ENCODE measurements at places on chromosomes 4 and X. TPM values are rescaled to one million over a fixed set of nuclear protein-coding genes. Genes with fewer than 3 reads are reported as not detected.

Gene GAB3
- 12.0 TPM for total RNA-seq

Gene TKTL2
- not detected for total RNA-seq

Gene RAB39B
- total RNA-seq, result 13.6 TPM

Gene GAGE13
- total RNA-seq, result not detected

Gene AR
- 0.45 TPM for total RNA-seq

DNA sequence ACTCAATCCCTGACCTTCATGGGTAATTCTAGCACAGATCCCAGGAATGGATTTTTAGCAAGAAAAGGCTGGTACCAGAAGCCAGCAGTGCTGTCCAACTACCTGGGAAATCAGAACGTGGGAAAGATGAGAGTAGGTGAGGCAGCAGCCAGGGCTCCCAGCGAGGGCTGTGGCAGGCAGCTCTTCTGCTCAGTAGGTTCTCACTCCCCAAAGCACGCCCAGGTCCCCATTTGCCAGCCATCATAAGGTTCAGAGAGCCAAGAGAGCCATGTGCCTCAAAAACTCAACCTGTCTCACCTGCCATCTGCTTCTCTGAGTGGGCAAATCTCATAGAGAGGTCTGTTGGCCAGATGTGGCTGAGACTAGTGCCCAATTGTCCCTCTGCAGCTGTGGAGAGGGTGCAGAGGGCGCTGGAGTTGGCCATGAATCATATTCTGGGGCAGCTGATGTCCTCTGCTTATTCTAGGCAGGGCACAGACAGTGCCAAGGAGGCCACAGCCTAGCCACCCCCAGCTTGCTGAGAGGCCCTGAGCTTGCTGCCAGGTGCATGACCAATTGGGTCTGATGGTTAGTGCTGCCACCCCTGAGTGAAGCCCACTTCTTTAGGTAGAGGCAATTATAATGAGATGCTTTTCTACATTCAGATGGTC is 81.7 kb upstream of the GATB start:
- H3K27ac ChIP-seq, result no peak overlapping the region
- no peak overlapping the region for H3K4me3 ChIP-seq
- no peak for DNase-seq
- peaks cover 6% of the 10 kb centered on the region for H3K27me3 ChIP-seq

- no peaks in the 10 kb centered on the region for H3K27me3 ChIP-seq
- H3K36me3 ChIP-seq, result no peaks in the 10 kb centered on the region
- DNase-seq, result no peak
- no peak overlapping the region for H3K27ac ChIP-seq
- H3K4me1 ChIP-seq, result no peaks in the 10 kb centered on the region
- H3K4me3 ChIP-seq, result no peak overlapping the region
Observed at GRCh38 chr4:166535865-166536264, 662.8 kb downstream of the TLL1 start.

DNA sequence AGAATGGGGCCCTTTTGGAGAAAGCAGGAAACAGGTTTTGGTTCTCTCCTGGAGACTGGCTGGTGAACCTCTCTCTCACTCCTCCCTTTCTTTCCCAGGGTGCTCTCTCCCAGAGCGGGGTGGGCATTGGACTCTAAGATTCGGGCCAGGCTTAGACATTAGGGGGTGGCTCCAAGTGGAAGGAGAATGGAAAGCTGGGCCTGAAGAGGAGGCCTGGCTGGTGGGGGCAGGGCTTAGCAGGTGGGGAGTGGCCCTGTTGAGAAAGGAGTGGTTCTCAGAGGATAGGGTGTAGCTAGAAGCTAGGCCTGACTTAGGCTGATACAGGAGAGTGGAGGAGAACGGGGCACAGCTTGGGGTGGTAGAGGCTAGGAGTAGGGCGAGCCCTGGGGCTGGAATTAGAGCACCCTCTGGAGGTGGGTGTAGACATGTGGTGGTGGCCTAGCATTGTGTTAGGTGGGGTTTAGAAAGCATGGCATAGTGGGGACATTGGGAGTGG is 5.7 kb downstream of the PLP2 start:
- peaks cover 62% of the 10 kb centered on the region for H3K36me3 ChIP-seq
- peaks cover 46% of the 10 kb centered on the region for H3K4me1 ChIP-seq
- H3K27ac ChIP-seq, result peak overlapping the region; percentile 62
- no peak for DNase-seq
- no peaks in the 10 kb centered on the region for H3K27me3 ChIP-seq
- no peak overlapping the region for H3K4me3 ChIP-seq

DNA sequence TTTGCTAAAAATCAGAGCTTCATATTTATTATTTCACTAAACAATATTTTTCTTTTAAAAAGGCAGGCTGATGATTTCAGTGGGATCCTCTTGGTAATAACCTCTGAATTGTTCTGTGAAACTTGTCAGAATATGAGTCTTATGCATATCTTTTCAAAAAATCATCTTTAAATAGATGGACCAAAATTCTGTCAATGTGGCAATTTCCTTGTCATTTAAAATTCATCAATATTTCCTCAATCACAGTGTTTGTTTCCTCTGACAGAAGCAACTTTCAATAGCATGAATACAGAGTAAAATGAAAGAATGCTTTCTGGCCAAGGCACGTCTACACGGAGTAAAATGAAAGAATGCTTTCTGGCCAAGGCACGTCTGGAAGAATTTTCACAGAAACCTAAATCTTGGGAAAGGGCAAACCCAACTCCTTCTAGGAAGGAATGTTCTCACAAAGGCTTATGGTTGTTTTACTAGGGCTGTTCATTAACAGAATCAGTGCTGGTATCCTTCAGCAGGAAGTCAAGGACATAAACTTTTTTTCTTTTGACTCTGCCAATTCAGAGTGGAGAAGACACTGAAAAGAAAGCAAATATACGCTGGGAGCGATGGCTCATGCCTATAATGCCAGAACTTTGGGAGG is 99.0 kb upstream of the GPR34 start:
- H3K27me3 ChIP-seq, result no peaks in the 10 kb centered on the region
- no peak overlapping the region for H3K27ac ChIP-seq

DNA sequence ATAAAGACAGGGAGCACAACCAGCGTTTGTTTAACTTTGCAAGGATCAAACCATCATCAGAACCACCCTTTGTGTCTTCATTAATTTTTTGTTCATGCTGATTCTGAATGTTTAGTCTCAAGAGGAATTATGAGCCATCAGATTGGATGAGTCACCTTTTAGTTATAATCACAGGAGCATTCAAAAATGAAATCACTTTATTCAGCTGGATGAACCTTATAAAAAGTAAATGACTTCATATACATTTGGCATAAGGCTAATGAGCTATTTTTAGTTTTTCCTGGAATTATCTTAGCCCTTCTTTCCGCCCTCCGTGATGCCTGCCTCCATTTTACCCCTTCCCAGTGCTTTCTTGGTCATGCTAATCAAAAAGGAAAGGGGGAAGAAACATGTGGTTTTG is 103.6 kb downstream of the SORBS2 start:
- H3K27ac ChIP-seq, result no peak overlapping the region
- no peak for DNase-seq
- no peaks in the 10 kb centered on the region for H3K27me3 ChIP-seq
- H3K4me3 ChIP-seq, result no peak overlapping the region
- no peaks in the 10 kb centered on the region for H3K4me1 ChIP-seq

- no peak for DNase-seq
- no peaks in the 10 kb centered on the region for H3K27me3 ChIP-seq
- no peak overlapping the region for H3K4me3 ChIP-seq
- H3K36me3 ChIP-seq, result peaks cover 2% of the 10 kb centered on the region
- no peak overlapping the region for H3K27ac ChIP-seq
Observed at GRCh38 chr4:87025614-87026041, 90.8 kb downstream of the AFF1 start.

- no peak overlapping the region for H3K4me3 ChIP-seq
Observed at GRCh38 chr4:26356081-26356501, 35.3 kb downstream of the RBPJ start.

DNA sequence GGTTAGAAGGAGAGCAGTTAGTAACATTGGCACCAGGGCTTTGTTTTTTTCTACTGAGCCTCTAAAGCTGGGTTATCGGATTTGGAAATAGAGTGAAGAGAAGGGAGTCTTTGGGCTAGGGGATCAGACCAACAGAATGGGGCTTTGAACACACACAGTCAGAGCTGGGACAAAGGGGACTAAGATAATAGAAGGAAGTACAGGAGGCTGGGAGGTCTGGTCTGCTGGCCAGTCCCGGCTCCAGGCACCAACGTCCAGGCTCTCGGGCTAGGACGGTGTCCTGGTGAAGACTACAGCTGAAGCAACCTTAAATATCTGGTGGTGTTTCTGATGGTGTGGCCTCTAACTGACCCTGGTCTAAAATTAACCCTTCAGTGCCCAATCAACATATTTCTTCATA is 57.5 kb downstream of the HHIP start:
- no peaks in the 10 kb centered on the region for H3K4me1 ChIP-seq
- H3K36me3 ChIP-seq, result no peaks in the 10 kb centered on the region
- H3K27ac ChIP-seq, result no peak overlapping the region

- no peaks in the 10 kb centered on the region for H3K27me3 ChIP-seq
- peak overlapping the region; percentile 92 for H3K27ac ChIP-seq
- peak overlapping the region; percentile 68 for H3K4me3 ChIP-seq
- peaks cover 98% of the 10 kb centered on the region for H3K4me1 ChIP-seq
- peaks cover 86% of the 10 kb centered on the region for H3K36me3 ChIP-seq
Observed at GRCh38 chrX:2698604-2699003, 7.5 kb downstream of the CD99 start.

- H3K27me3 ChIP-seq, result no peaks in the 10 kb centered on the region
- H3K4me1 ChIP-seq, result peaks cover 19% of the 10 kb centered on the region
- H3K4me3 ChIP-seq, result no peak overlapping the region
- H3K27ac ChIP-seq, result peak overlapping the region; percentile 21
- peaks cover 22% of the 10 kb centered on the region for H3K36me3 ChIP-seq
Observed at GRCh38 chrX:135544338-135544948, 24.0 kb downstream of the INTS6L start.

DNA sequence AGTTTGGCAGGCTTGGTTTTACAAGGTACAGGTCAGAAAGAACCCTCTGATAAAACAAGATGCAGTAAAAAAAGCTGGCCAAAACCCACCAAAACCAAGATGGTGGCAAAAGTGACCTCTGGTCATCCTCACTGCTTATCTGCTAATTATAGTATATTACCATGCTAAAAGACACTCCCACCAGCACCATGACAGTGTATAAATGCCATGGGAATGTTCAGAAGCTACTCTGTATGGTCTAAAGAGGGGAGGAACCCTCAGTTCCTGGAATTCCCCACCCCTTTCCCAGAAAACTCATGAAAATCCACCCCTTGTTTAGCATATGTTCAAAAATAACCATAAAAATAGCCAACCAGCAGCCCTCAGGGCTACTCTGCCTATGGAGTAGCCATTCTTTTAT is 38.1 kb upstream of the CXCL13 start:
- H3K4me3 ChIP-seq, result no peak overlapping the region
- H3K4me1 ChIP-seq, result no peaks in the 10 kb centered on the region
- no peak for DNase-seq
- no peak overlapping the region for H3K27ac ChIP-seq
- H3K27me3 ChIP-seq, result peaks cover 16% of the 10 kb centered on the region

DNA sequence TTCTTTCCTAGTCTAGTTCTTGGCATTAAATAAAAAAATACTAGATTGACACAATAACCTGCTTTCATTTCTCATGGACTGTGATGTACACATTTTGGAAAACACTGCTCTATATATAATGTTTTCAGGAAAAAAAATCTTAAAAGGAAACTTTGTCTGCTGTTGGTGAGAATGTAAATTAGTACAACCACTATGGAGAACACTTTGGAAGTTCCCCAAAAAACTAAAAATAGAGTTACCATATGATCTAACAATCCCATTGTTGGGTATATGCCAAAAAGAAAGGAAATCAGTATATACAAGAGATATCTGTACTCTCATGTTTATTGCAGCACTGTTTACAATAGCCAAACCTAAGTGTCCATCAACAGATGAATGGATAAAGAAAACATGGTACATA is 202.3 kb downstream of the PPP3CA start:
- H3K4me1 ChIP-seq, result peaks cover 12% of the 10 kb centered on the region
- DNase-seq, result no peak
- no peak overlapping the region for H3K4me3 ChIP-seq
- peaks cover 10% of the 10 kb centered on the region for H3K36me3 ChIP-seq
- no peaks in the 10 kb centered on the region for H3K27me3 ChIP-seq

GRCh38 chr4:139903845-139904244 is 238.2 kb downstream of the MGST2 start:
- H3K4me1 ChIP-seq, result peaks cover 26% of the 10 kb centered on the region
- H3K27me3 ChIP-seq, result no peaks in the 10 kb centered on the region
- DNase-seq, result no peak
- no peak overlapping the region for H3K4me3 ChIP-seq
- H3K36me3 ChIP-seq, result no peaks in the 10 kb centered on the region

GRCh38 chrX:84064814-84065213 is 123.2 kb downstream of the RPS6KA6 start:
- H3K36me3 ChIP-seq, result no peaks in the 10 kb centered on the region
- H3K4me3 ChIP-seq, result no peak overlapping the region
- no peak for DNase-seq
- no peak overlapping the region for H3K27ac ChIP-seq
- H3K4me1 ChIP-seq, result no peaks in the 10 kb centered on the region

DNA sequence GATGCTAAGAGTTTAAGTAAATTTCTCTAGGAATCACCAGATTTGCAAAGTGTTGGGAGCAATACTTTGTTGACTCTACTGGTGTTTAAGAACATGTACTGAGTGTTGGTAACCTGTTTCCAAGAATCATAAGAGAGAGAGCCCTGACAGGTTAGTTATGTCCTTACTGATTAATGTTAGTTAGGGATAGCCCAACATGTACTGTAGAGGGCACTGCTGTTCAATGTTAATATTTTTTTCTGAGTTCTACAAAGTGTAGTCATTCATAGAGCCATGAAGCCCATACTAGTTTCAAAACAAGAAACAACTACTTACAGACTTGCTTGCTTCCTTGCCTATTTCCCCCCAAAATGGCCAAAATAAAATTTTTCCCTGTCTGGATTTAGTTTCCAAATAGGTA is 11.9 kb downstream of the TMPRSS11D start:
- no peaks in the 10 kb centered on the region for H3K36me3 ChIP-seq
- no peaks in the 10 kb centered on the region for H3K4me1 ChIP-seq
- no peak for DNase-seq
- no peak overlapping the region for H3K27ac ChIP-seq
- H3K4me3 ChIP-seq, result no peak overlapping the region

DNA sequence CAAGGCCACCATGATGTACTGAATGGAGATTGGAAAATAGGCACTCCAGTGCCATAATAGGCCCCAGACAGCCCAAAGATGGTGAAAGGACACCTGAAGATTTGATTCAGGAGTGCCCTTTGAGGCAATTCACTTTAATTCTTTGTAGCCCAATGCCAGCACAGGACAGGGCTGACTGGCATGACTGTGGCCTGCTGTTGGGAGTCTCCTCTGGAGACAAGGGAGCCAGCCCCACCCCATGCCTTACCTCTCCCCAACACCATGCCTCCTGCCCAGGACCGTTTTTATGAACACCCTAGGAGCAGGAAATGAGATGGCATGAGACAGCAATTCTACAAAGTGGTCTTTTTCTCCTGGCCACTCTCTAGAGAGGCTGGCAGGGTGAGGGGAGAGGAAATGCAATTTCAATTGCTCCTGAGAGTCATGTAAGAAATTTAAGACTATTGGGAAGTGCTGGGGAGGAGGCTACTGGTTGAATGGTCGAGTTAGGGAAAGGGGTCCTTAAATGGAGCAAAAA is 94.2 kb upstream of the MAMLD1 start:
- DNase-seq, result no peak
- H3K27ac ChIP-seq, result no peak overlapping the region
- no peaks in the 10 kb centered on the region for H3K4me1 ChIP-seq
- no peak overlapping the region for H3K4me3 ChIP-seq
- H3K36me3 ChIP-seq, result no peaks in the 10 kb centered on the region

GRCh38 chr4:8555716-8556115 is 24.5 kb upstream of the GPR78 start:
- DNase-seq, result no peak
- H3K27me3 ChIP-seq, result no peaks in the 10 kb centered on the region
- H3K36me3 ChIP-seq, result no peaks in the 10 kb centered on the region
- no peak overlapping the region for H3K4me3 ChIP-seq
- no peak overlapping the region for H3K27ac ChIP-seq
